ENCODE measurements at places on chromosomes 11 and 22.

GRCh38 chr11:33723238-33723881, 12.9 kb downstream of the CD59 start:
- DNase-seq = no peak

- no peak for DNase-seq
Measured at GRCh38 chr11:113572136-113572735, 97.0 kb upstream of the DRD2 start.

GRCh38 chr11:8917157-8917825, 6.3 kb downstream of the AKIP1 start:
- DNase-seq = no peak

DNA sequence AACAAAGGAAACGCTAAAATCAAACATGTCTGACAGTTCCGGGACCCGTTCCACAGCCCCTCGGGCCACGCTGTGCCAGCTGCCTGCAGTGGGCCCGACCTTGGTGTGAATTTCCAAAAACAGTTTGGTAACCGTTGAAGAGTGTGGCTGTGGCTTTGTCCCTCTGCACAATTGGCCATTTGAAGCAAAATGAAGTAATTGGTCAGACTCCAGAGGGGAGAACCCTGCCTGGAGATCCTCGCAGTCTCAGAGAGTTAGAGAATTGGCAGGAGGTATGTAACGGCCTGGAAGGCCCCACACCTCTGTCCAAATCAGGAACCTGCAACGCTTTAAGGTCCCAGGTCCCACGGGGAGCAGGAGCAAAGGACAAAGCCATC, 26.3 kb downstream of the TRMU start:
- DNase-seq = no peak

GRCh38 chr11:88280673-88281316, 56.7 kb downstream of the CTSC start:
- DNase-seq = no peak

DNA sequence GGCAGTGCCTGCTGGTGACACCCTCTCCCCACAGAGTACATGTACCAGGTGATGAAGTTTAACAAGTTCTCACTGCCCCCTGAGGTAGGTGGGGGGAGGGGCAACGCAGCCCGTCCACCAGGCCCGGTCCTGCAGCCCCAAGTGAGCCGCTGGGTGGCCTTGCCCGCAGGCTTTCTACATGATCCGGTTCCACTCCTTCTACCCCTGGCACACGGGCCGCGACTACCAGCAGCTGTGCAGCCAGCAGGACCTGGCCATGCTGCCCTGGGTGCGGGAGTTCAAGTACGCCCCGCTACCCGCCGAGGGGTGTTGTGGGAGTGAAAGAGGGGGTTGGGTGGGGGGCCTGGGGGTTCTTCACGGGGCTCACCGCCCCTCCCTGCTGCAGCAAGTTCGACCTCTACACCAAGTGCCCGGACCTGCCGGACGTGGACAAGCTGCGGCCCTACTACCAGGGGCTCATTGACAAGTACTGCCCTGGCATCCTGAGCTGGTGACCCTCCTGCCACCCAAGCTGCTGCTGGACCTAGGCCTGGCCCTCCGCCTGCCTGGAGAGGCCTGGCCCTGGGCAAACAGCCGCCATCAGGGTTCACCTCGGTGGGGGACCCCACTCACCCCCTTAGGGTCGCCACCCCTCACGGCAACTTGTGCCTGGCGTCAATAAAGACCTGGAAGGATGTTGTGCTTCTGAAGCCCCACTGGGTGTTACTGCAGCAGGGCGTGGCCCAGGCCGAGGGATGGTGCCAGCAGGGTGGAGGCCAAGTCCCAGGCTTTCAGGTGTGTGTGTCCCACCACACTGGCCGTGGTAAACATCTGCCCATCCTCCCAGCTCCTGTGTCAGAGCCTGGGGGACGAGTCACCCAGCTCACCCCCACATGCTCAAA, 2.9 kb downstream of the MIOX start:
- no peak for DNase-seq
